Effector memory CD8-positive, alpha-beta T cell (primary cell): ENCODE measurements at places on chromosomes 6 and 20.
A peak's percentile ranks its signal among the peaks of the same experiment; 100 is the strongest.

GRCh38 chr6:112563368-112563767 is 216.2 kb downstream of the RFPL4B start:
- no peak overlapping the region for H3K27ac ChIP-seq
- no peak overlapping the region for H3K4me3 ChIP-seq

DNA sequence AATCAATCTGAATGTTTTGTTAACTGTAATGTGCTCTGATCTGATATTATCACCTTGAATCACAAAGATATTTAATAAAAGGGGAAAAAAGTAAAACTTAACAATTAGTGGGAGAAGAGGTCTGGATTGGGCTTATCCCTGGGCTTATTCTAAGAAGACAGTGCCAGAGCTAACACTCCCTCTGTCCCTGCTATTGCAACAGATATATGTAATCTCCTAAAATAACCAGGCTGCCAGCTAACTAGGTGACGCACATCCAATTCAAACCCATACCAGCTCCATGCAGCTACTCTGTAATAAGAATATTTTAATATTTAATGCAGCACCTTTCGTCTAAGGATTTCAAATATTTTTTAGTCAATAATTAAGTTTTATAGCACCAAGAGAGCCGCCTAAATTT is 330.1 kb upstream of the MARCKS start:
- no peak overlapping the region for H3K27ac ChIP-seq
- H3K4me3 ChIP-seq: no peak overlapping the region
- H3K36me3 ChIP-seq: no peaks in the 10 kb centered on the region
- no peak for DNase-seq
- H3K27me3 ChIP-seq: no peaks in the 10 kb centered on the region

- H3K4me3 ChIP-seq: no peak overlapping the region
- H3K4me1 ChIP-seq: no peaks in the 10 kb centered on the region
- DNase-seq: no peak
- H3K27me3 ChIP-seq: no peaks in the 10 kb centered on the region
- H3K36me3 ChIP-seq: no peaks in the 10 kb centered on the region
These were observed 310.6 kb upstream of the RSPO3 start for GRCh38 chr6:126807876-126808275.

DNA sequence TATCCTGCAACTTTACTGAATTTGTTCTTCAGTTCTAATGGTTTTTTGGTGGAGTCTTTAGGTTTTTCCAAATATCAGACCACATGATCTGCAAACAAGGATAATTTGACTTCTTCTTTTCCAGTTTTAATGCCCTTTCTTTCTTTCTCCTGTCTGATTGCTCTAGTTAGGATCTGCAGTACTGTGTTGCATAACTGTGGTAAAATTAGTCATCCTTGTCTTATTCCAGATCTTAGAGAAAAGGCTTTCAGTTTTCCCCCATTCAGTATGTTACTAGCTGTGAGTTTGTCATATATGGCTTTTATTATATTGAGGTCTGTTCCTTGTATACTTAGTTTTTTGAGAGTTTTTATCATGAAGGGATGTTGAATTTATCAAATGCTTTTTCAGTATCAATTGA is 4.3 kb downstream of the MICA start:
- peaks cover 59% of the 10 kb centered on the region for H3K4me1 ChIP-seq
- no peaks in the 10 kb centered on the region for H3K27me3 ChIP-seq
- H3K4me3 ChIP-seq: no peak overlapping the region
- H3K36me3 ChIP-seq: peaks cover 22% of the 10 kb centered on the region

GRCh38 chr20:62589150-62589498 is 53.2 kb upstream of the SLCO4A1 start:
- H3K4me3 ChIP-seq: no peak overlapping the region
- no peaks in the 10 kb centered on the region for H3K36me3 ChIP-seq
- no peak for DNase-seq
- H3K27me3 ChIP-seq: peaks cover 60% of the 10 kb centered on the region
- H3K4me1 ChIP-seq: no peaks in the 10 kb centered on the region

- DNase-seq: peak; percentile 60
- H3K4me1 ChIP-seq: peaks cover 46% of the 10 kb centered on the region
- peak overlapping the region; percentile 97 for H3K4me3 ChIP-seq
- peak overlapping the region; percentile 96 for H3K27ac ChIP-seq
- H3K27me3 ChIP-seq: no peaks in the 10 kb centered on the region
- peaks cover 63% of the 10 kb centered on the region for H3K36me3 ChIP-seq
These were observed 39.8 kb downstream of the GNAS start for GRCh38 chr20:58892141-58892931.

DNA sequence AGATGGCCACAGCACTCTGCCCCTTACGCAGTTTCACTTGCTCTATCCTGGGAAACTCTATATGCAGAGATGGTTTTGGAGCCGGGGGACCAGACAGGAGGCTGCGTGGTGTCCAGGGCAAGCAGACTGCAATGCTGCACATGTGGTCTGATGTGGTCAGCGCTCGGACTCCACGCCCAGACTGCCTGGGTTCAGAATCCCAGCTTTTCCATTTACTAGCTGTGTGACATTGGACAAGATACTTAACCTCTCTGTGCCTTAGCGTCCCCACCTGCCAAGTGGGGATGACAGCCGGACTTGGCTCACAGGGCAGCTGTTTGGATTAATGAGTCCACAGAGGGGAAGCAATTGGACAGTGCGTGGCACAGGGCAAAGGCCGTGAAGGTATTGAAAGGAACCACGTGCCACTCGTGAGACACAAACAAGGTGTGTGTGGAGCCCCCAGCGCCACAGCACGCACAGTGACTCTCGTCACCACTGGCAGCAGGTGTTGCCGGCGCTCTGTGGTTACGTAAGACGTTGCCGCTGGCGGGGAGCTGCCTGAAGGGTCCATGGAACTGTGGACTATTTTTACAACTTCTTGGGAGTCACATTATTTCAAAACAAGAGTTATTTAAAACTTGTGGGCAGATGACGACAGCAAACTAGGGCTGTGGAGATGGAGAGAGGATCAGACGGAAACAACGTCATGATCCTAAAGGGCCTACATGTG is 201.4 kb downstream of the PREX1 start:
- DNase-seq: no peak
- H3K36me3 ChIP-seq: peaks cover 92% of the 10 kb centered on the region
- peak overlapping the region; percentile 82 for H3K27ac ChIP-seq
- H3K4me1 ChIP-seq: peaks cover 20% of the 10 kb centered on the region

- peak overlapping the region; percentile 96 for H3K27ac ChIP-seq
- H3K4me1 ChIP-seq: peaks cover 21% of the 10 kb centered on the region
- peak; percentile 43 for DNase-seq
- peak overlapping the region; percentile 88 for H3K4me3 ChIP-seq
- no peaks in the 10 kb centered on the region for H3K27me3 ChIP-seq
- H3K36me3 ChIP-seq: peaks cover 63% of the 10 kb centered on the region
These were observed 544 bp upstream of the TP53INP2 start for GRCh38 chr20:34703424-34704176.

GRCh38 chr20:45857882-45858216 is 435 bp downstream of the ZSWIM3 start:
- peaks cover 26% of the 10 kb centered on the region for H3K4me1 ChIP-seq
- DNase-seq: no peak
- peaks cover 34% of the 10 kb centered on the region for H3K36me3 ChIP-seq
- peak overlapping the region; percentile 97 for H3K27ac ChIP-seq

GRCh38 chr20:21358737-21359136 is 38.6 kb downstream of the NKX2-4 start:
- no peaks in the 10 kb centered on the region for H3K27me3 ChIP-seq
- H3K27ac ChIP-seq: no peak overlapping the region
- no peak overlapping the region for H3K4me3 ChIP-seq
- peaks cover 7% of the 10 kb centered on the region for H3K4me1 ChIP-seq
- DNase-seq: no peak

GRCh38 chr20:41135187-41135887 is 2.0 kb upstream of the PLCG1 start:
- no peaks in the 10 kb centered on the region for H3K27me3 ChIP-seq
- H3K27ac ChIP-seq: peak overlapping the region; percentile 45
- peak; percentile 58 for DNase-seq
- H3K4me1 ChIP-seq: peaks cover 32% of the 10 kb centered on the region
- H3K4me3 ChIP-seq: peak overlapping the region; percentile 85
- H3K36me3 ChIP-seq: peaks cover 31% of the 10 kb centered on the region

DNA sequence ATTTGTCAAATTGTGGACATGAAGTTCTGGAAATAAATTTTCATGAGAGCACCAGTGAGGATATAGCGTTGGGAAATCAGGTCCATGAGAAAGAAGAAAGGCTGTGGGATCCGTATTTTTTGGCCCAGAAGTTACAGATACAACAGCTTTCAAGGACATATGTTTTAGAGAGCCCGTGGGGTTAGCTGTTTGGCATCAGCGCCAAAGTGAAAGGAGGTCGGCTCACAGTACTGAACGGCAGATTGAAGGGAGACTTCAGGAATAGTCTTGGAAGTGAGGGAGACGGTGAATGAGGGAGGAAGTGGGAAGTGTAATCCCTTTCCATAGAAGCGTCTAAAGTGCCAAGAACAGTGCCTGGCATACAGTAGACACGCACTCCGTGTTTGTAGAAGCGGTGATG is 31.8 kb downstream of the ZDHHC14 start:
- H3K27me3 ChIP-seq: no peaks in the 10 kb centered on the region
- no peak overlapping the region for H3K27ac ChIP-seq
- no peak for DNase-seq

DNA sequence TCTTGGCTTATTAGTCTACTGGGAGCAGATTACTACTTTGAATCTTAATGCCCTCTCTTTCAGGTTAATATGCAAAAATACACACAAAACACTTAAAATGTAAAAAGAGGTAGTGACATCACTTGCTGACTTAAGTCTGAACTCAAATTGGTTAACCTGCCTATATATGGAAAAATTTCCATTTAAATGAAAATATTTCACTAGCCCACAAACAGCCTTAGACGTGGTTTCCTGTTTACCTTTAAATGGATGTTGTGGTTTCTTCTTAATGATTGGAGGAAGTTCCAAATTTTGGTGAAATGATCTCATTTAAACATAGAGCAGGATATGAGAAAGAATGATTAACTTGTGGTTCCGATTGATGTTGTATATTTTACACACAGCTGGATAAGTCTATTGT is 553.7 kb downstream of the CD109 start:
- H3K4me3 ChIP-seq: no peak overlapping the region
- no peaks in the 10 kb centered on the region for H3K36me3 ChIP-seq
- H3K4me1 ChIP-seq: no peaks in the 10 kb centered on the region
- no peak for DNase-seq
- H3K27ac ChIP-seq: no peak overlapping the region

- H3K27me3 ChIP-seq: peaks cover 17% of the 10 kb centered on the region
- DNase-seq: no peak
- H3K4me3 ChIP-seq: no peak overlapping the region
- no peak overlapping the region for H3K27ac ChIP-seq
- peaks cover 10% of the 10 kb centered on the region for H3K4me1 ChIP-seq
These were observed 95.1 kb upstream of the IYD start for GRCh38 chr6:150273457-150274309.

DNA sequence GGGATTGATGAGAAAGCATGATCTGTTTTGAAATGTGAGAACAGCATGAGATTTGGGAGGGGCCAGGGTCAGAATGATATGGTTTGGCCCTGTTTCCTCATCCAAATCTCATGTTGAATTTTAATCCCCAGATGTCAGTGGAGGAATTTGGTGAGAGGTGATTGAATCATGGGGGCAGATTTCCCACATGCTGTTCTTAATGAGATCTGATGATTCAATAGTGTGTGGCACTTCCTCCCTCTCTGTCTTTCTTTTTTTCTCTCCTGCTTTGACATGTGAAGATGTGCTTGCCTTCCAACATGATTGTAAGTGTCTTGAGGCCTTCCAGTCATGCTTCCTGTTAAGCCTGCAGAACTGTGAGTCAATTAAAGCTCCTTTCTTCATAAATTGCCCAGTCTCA is 1060.3 kb upstream of the CITED2 start:
- H3K27me3 ChIP-seq: peaks cover 7% of the 10 kb centered on the region
- no peak for DNase-seq
- no peaks in the 10 kb centered on the region for H3K36me3 ChIP-seq
- no peaks in the 10 kb centered on the region for H3K4me1 ChIP-seq
- no peak overlapping the region for H3K27ac ChIP-seq
- H3K4me3 ChIP-seq: no peak overlapping the region

DNA sequence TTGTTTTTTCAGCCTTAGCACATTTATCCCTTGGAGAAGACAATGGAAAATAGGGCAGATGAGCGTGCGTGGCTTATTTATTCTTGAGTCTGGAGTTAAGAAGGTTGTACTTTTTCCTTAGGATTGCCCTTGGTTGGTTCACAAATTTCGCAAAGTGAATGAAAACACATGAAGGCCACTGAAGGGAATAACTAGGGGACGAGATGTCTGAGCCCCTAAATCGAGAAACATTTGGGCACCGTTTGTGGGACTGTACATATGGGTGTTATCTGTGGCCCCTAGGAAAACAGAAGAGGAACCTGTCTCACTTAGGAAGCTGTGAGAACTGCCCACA is 19.4 kb upstream of the TRIM27 start:
- peak overlapping the region; percentile 93 for H3K27ac ChIP-seq
- H3K4me1 ChIP-seq: peaks cover 29% of the 10 kb centered on the region
- peak overlapping the region; percentile 89 for H3K4me3 ChIP-seq
- H3K36me3 ChIP-seq: peaks cover 58% of the 10 kb centered on the region

DNA sequence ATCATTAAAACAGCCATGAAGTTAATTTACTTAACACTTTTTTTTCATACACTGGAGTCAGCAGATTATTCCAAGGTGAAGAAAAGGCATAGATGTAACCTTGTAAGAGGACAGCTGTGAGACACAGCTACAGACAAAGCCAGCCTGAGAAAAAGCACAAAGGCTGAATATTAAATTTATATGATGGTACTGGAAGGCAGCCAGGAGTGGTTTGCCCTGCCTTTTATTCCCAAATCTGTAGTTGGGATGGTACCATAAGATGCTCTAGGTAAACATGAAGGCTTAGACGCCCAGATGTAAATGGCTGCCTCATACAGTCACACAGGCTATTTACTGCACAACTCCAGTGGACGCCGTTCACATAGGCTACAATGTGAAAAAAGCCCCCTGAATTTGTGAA is 42.1 kb upstream of the LOC128125822 start:
- H3K27ac ChIP-seq: no peak overlapping the region
- no peaks in the 10 kb centered on the region for H3K36me3 ChIP-seq
- DNase-seq: no peak

GRCh38 chr6:162613310-162613709 is 114.3 kb downstream of the PRKN start:
- H3K4me1 ChIP-seq: no peaks in the 10 kb centered on the region
- H3K36me3 ChIP-seq: no peaks in the 10 kb centered on the region
- H3K27ac ChIP-seq: no peak overlapping the region
- H3K27me3 ChIP-seq: no peaks in the 10 kb centered on the region
- no peak overlapping the region for H3K4me3 ChIP-seq

- no peak for DNase-seq
- no peak overlapping the region for H3K4me3 ChIP-seq
These were observed 555 bp upstream of the ZBTB46 start for GRCh38 chr20:63831646-63831992.

GRCh38 chr6:15265787-15266186 is 19.9 kb downstream of the JARID2 start:
- DNase-seq: no peak
- peaks cover 68% of the 10 kb centered on the region for H3K4me1 ChIP-seq
- no peaks in the 10 kb centered on the region for H3K27me3 ChIP-seq
- H3K4me3 ChIP-seq: no peak overlapping the region

- no peaks in the 10 kb centered on the region for H3K4me1 ChIP-seq
- DNase-seq: no peak
- H3K4me3 ChIP-seq: no peak overlapping the region
- H3K27me3 ChIP-seq: peaks cover 27% of the 10 kb centered on the region
- no peaks in the 10 kb centered on the region for H3K36me3 ChIP-seq
These were observed 20.4 kb downstream of the MAFB start for GRCh38 chr20:40668449-40669228.

GRCh38 chr6:96841345-96841744 is 4.1 kb upstream of the GPR63 start:
- H3K4me3 ChIP-seq: no peak overlapping the region
- DNase-seq: no peak
- H3K27me3 ChIP-seq: peaks cover 53% of the 10 kb centered on the region

GRCh38 chr6:129575378-129576118 is 134.4 kb downstream of the ARHGAP18 start:
- DNase-seq: no peak
- peak overlapping the region; percentile 55 for H3K27ac ChIP-seq
